Naive thymus-derived CD4-positive, alpha-beta T cell (primary cell): ENCODE measurements at places on chromosomes 7 and 10. TPM values are rescaled to one million over a fixed set of nuclear protein-coding genes. Genes with fewer than 3 reads are reported as not detected.

The TACC2 gene
- total RNA-seq = not detected

The PSAP gene
- total RNA-seq = 281 TPM

The FOXL3 gene
- not detected for total RNA-seq

The GPR15LG gene
- not detected in 2 replicates for total RNA-seq

The SPDYE9 gene
- total RNA-seq = not detected

The RNF32 gene
- total RNA-seq = 0.85 TPM

The CPEB3 gene
- total RNA-seq = 2.0 TPM

The PHKG1 gene
- total RNA-seq = 12.0 TPM

The PROSER2 gene
- 1.8 TPM for total RNA-seq

The METTL27 gene
- total RNA-seq = 7.4 TPM

The STAM gene
- 19.9 TPM for total RNA-seq

The FAM25C gene
- total RNA-seq = not detected

The TMEM176A gene
- 1.8 TPM for total RNA-seq

The LIPJ gene
- not detected for total RNA-seq

The ASB15 gene
- not detected for total RNA-seq

The MYOF gene
- total RNA-seq = 1.5 TPM

The DPYSL4 gene
- 60.0 TPM for total RNA-seq

The CCM2 gene
- 84.6 TPM for total RNA-seq

The VWC2 gene
- total RNA-seq = not detected

The CLCN1 gene
- not detected for total RNA-seq

The CCSER2 gene
- 133 TPM for total RNA-seq

The PALD1 gene
- 0.23 and 0.39 TPM in 2 replicates for total RNA-seq

The A1CF gene
- total RNA-seq = not detected in 2 replicates

The HECW1 gene
- not detected for total RNA-seq

The FAM221A gene
- 5.3 TPM for total RNA-seq

The AGR2 gene
- not detected for total RNA-seq

The KCP gene
- 0.32 TPM for total RNA-seq

The MCM10 gene
- 0.08 TPM for total RNA-seq

The EN2 gene
- total RNA-seq = not detected in 2 replicates

The CCDC146 gene
- 13.0 TPM for total RNA-seq

The SKAP2 gene
- total RNA-seq = 5.3 and 7.5 TPM in 2 replicates

The CPA4 gene
- not detected for total RNA-seq

The TNS3 gene
- total RNA-seq = 2.6 TPM
